ENCODE measurements at places on chromosomes 4 and X. TPM values are rescaled to one million over a fixed set of nuclear protein-coding genes. Genes with fewer than 3 reads are reported as not detected.

USP17L11 gene
- total RNA-seq = not detected

ADAM29 gene
- not detected for total RNA-seq

CT45A2 gene
- total RNA-seq = not detected

MID2 gene
- total RNA-seq = 2.2 TPM

RNF128 gene
- 0.30 TPM for total RNA-seq

GNRHR gene
- not detected for total RNA-seq

GABRA4 gene
- not detected for total RNA-seq

ZCCHC18 gene
- not detected for total RNA-seq
